ENCODE measurements at places on chromosomes 16 and 17.
A peak's percentile ranks its signal among the peaks of the same experiment; 100 is the strongest.

DNA sequence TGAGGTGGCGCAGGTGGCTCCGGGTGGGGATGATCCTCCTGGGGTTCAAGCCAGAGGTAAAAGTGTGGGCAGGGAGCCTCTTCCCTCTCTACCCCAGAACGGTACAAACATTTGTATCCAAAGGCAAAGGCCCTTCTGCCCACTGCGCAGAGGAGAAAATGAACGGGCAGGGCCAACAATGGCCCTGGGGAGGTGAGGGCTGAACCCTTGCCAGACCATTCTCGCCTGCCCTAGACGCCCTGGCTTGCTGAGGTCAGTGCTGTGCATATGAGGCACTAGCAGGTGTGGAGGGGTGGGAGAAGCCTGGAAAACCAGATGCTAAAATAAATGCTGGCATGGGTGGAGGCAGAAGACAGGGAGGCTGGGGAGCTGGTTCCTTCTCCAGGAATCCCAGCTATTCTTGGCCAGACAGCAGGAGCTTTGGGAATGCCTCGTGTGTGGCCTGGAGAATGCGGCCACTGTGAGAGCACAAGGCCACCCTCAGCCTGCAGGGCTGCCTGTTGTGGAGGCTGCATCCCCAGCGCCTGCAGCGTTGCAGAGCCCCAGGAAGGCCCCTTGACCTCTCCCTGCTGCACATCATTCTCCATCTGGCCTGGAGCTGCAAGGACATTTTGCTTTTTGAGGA is 4.5 kb downstream of the C17orf50 start:
- no peak for DNase-seq

DNA sequence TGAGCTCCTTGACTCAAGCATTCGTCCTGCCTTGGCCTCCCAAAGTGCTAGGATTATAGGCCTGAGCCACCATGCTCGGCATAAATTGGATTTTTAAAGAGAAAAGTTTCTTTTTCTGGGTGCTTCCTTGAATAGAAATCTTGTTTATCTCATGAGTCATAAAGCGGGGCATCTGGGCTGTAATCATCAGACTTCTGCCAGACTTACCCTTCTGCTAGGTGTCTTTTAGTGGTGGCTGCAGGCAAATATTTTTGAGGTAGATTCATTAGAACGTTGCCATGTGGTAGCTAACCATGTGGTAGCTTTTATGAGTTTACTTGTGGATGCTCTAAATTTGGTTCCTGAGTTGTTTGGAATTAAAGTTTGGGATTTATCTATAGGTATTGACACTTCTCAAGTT is 13.4 kb downstream of the PGS1 start:
- DNase-seq = no peak

GRCh38 chr16:12971241-12971640 is 69.8 kb downstream of the SHISA9 start:
- DNase-seq = peak; percentile 80

- no peak for DNase-seq
These were observed 8.6 kb upstream of the AKTIP start for GRCh38 chr16:53511403-53512280.

GRCh38 chr16:88857728-88858339 is 907 bp downstream of the TRAPPC2L start:
- DNase-seq = no peak

- no peak for DNase-seq
These were observed 24.5 kb downstream of the ABCC3 start for GRCh38 chr17:50659179-50659578.

- DNase-seq = no peak
These were observed 18.7 kb downstream of the PHAF1 start for GRCh38 chr16:67128417-67128816.

GRCh38 chr17:18191967-18192366 is 8.3 kb downstream of the ALKBH5 start:
- DNase-seq = no peak

- no peak for DNase-seq
These were observed 60.9 kb downstream of the CLEC19A start for GRCh38 chr16:19346335-19346922.

DNA sequence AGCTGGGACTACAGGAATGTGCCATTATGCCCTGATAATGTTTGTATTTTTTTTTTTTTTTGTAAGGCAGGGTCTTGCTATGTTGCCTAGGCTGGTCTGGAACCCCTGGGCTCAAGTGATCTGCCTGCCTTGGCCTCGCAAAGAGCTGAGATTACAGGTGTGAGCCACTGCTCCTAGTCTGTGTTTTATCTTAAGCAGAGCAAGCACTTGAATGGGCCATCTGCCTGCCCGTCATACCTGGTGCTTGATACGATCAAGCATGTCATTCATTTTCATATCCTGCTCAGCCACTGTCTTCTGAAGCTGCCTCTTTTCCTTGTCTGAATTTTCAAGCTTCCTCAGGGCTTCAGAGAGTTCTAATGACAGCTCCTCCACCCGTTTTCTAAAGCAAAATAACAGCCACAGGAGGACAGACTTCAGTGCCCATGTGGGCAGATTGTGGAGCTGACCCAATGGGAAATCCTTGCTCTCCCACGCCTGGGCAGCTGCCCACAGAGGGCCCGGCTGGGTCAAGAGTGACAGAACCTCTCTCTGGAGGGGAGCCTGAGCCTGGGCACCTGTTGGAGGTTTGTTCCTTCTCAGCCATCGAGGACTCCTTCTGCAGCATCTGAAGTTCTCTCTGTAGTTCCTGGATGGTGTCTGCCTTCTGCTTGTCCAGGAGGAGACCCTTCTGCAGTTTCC is 36.5 kb downstream of the DHX38 start:
- DNase-seq = no peak

DNA sequence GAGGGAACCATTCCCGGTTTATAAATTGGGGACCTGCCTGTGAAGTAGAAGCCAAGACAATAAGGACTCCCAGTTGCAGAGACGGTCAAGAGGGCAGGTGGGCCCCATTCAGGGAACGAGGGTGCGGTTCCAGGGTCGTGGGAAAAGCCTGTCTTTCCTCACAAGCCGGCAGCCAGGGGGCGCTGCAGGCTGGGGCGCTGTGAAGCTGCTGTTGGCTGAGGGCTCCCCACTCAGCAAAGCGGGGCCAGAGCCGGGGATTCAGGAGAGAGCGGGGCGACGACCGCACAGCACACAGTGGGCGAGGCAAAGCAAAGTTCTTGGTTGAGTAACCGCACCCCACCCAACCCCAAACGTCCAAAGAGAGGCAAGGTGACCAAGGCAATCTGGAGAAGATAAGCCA is 24.9 kb downstream of the CDRT15 start:
- no peak for DNase-seq

- DNase-seq = no peak
These were observed 660.5 kb downstream of the KCNJ2 start for GRCh38 chr17:70829876-70830275.

GRCh38 chr16:81595629-81596292 is 151.2 kb downstream of the CMIP start:
- no peak for DNase-seq

DNA sequence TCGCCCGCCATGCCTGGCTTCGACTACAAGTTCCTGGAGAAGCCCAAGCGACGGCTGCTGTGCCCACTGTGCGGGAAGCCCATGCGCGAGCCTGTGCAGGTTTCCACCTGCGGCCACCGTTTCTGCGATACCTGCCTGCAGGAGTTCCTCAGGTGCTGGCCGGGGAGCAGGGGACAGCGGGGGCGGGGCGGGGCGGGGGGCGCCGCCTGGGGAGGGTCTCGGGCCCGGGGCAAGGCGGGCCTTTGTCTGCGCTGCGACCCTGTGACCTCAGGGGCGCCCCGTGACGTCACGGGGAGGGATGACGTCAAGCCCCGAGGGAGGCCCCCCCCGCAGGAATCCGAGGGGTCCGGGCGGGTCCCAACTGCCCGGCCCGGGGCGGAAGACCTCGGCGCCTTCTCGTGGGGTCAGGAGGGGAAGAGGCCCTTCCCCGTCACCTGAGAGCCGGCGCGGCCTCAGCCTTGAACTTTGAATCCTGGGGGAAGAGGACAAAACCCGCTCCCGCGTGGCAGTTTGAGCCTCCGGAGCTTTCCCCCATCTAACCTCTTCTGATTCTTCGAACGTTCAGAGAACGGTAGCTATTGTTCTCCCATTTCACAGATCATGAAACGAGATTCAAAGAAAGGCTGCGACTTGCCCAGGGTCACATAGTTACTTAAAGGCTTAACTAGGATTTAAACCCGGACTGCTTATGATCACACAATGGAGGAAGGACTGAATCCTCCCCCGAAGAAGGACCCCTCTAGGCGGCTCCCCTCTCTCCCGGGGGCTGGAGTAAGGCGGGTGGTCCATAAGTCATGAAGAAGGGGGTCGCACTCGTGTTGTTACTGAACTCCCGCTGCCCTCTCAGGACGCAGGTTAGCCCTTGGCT is 527 bp downstream of the TRAF4 start:
- no peak for DNase-seq

DNA sequence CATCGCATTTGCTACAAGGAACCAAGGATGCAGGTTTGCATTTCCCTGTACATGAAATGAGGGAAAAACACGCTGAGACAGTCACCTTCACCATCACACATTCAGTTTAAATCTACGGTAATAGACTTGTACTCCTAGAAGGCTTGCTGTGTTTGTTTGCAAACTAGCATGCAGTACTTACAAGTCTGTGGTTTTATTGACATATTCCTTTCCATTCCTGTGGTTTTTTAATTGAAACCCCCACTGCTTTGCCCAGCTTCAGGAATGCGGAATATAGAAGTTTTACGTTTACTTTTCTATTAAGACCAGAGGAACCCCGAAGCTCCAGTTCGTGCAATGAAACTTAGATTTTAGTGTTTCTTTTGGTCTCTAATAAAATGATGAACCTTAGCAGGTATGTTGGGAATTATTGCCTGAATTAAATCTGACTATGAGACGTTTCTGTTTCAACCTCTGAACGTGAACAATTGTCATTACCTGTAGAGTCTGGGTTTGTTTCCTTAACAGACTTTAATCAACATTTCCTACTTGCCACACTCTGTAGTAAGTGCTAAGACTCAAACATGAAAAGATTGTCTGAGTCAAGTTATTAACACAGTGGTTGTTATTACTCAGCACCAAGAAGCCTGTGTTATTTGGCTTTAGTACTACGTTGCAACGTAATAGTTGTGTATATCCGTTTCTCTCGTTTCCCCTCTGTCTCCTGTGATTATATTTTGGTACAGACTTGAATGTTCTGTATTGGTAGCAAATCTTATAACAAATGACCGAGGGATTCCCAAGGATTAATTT is 793.3 kb upstream of the GOT2 start:
- DNase-seq = no peak

GRCh38 chr17:57255182-57255775 is 1.0 kb upstream of the MSI2 start:
- DNase-seq = no peak

DNA sequence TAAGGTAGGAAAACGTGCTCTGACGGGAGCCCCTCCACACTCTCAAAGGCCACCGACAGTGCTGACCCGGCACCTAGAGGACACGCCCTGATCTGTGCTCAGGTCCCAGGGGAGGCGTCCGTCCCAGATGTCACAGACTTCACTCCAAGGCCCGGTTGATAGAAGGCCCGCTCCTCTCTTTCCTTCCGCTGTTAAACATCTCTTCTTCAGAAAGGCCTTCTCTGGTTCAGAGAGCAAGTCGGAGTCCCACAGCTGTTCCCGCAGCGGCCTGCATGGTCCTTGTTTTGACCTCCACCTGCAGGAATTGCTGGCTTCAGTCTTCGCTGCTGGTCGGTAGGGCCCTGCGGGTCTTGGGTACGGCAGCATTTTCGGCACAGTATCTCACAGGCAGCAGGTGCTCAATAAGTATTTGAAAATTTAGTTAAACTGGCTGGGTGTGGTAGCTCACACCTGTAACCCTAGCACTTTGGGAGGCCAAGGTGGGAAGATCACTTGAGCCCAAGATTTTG is 88.5 kb downstream of the MRC2 start:
- DNase-seq = no peak

- DNase-seq = peak; percentile 27
These were observed 19.8 kb downstream of the COX4I1 start for GRCh38 chr16:85819245-85819644.

DNA sequence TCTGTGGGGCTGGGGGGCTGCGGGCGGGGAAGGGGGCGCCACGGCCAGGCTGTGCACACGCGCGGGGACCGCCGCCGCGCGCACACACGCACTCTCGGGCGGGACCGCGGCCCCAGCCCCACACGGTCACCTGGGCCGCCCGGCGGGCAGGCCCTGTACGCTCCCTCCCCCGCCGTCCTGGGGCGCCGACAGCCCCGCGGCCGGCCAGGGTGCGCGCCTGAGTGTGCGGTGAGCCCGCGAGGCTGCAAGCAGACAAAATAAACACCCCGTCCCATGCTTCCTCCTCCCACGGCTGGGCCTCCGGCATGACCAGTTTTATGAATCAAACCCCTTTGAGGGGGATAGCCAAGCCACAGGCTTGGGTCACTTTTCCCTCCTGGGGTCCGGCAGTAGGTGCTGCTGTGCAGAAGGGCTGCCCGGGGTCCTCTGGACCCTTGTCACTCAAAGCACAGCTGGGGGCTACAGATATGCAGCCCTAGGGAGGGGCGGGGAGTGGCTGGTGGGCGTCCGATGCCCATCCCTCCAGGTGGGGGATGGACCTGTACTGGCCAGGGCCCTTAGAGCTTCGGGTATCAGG is 441 bp downstream of the VASN start:
- DNase-seq = no peak

GRCh38 chr17:2412561-2413021 is 11.7 kb upstream of the MNT start:
- no peak for DNase-seq

DNA sequence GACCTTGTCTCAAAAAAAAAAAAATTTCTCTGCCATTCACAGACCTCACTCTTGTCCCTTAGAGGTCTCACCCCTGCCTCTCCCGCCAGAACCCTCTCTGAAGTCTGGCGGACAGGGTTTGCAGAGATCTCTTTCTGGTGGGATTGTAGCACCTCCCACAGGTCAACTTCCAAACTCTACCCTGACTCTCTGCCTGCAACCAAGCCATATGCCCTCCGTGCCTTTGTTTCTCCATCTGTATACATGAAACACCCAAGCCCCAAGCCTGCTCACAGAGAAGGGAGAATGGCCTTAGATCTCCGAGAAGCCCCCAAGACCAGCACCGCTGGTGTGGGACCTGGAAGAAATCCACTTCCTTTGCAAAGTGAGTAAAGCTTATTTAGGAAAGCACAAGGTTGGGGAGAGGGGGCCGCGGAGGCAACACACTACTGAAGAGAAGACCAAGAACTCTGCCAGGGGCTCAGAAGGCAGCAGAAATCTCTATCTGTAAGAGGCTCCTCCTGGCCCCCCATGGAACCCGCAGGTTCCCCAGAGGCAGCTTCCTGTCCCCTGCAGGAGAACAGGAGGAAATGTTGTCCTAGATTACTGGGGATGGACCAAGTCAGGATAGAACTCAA is 219.9 kb downstream of the C16orf78 start:
- no peak for DNase-seq

DNA sequence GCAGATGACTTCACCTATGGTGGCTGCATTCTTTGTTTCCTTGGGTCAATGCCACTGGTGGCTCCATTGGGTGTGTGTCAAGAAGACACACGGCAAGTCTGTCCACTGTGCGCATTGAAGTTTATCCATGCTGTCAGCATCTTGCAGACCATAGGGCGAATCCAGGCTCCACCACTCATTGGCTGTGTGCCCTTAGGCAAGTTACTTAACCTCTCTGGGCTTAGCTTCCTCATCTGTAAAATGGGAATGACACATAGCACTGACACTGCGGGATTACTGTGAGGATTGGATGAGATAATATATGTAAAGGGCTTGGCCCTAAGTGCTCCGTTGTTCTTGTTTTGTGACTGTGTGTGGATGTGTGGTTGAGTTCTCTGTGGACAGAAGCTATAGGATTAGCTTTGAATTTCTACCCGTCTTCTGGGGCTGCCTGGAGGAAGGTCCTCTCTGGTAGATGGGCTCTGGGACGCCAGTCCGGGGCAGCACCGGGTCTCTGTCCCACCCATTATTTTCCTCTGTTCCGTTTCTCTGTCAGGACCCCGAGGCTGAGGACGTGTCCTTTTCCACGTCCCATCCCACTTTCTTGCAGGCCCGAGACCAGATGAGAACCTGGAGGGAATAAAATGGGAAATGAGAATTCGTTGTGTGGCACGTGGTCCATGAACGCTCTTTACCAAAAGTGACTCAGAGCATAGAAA is 178.4 kb downstream of the IRF8 start:
- no peak for DNase-seq

Measured in NCI-H2029 treated with DMSO at 0.1 percent for 48 hours (cell line).